ENCODE measurements at places on chromosomes 3 and 15.

DNA sequence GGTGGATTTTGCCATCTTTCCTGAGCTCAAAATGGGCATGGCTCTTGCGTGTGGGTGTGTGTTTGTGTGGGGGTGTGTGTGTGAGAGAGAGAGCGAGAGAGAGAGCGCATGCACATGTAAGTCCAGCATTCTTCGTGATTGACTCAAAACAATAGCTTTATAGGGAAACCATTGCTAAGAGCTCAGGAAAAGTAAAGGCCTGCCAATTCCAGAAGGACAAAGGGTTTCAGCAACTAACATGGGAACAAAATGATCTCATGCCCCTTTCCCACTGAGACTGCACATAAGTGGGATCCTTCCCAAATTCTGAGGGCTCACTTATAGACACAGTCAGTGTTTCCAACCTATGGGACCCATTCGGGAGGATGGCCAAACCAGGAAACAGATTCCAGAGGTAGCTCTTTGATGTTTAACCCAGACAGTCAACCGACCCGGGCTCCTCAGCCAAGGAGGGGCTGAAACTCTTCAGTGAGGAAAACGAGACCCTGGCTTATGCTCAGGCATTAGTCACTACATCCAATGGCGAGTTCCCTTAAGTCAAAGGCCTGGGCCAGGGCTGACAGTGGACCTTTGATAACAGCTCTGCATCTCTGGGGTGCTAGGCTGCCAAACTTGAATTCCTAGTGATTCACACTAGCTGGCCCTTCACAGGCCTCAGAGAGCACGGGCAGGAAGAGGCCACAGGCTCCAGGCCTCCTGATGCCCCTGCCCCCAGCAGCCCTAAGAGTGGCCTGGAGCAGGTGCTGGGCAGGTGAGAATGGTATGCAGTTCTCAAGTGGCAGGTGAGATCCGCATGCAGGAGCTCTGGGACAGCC lies 305.0 kb upstream of the C2CD4B start:
- no peak for DNase-seq

- DNase-seq: no peak
These were observed 17.4 kb downstream of the NBEAL2 start for GRCh38 chr3:46996689-46997452.

- DNase-seq: no peak
These were observed 34.1 kb downstream of the KPNA4 start for GRCh38 chr3:160531311-160531710.

DNA sequence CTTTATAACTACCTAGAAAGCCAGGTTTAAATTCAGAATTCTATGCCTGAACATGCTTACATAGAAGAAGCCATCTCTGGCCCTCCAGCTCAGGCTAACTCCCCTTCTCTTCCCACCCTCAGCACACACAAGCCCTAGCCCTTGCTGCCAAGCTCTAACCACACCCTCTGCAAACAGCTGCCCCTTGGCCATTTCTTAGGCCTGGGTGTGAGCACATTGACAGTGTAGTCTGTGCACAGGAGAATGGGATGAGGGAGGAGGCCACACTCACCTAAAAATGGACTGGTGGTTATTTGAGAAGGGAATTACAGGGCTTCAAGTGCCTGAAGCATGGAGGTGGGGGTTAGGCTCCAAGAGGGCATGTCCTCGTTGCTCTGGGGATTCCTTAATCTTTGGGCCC lies 42.3 kb upstream of the SLC25A36 start:
- no peak for DNase-seq

DNA sequence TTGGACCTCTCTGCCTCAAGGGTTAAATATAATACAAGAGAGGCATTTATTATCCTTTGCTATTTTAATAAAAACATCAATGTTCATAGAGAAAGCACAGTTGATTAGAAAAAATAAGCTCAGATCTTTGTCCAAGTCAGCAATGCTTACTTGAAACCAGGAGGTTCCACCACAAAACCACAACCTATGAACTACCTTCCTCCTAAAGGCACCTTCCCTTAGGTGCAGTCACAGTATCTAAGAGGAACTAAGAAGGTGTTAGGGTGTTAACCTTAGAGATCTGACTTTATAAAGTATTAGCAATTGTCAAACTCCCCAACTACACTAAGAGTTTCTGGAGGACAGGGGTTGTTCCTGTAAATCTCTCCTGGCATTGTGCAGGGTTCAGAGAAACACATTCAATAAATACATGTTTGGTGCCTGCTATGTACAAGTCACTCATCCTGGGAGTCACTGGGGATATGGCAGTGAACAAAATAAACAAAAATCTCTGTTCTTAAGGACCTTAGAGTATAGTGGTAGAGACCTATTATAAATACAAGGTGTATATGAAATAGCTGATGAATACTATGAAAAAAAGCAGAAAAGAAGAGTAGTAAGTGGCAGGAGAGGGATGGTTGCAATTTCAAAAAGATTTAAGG lies 208.6 kb downstream of the NFKBIZ start:
- peak; percentile 93 for DNase-seq

GRCh38 chr3:149723781-149724180 lies 28.5 kb downstream of the COMMD2 start:
- DNase-seq: no peak

DNA sequence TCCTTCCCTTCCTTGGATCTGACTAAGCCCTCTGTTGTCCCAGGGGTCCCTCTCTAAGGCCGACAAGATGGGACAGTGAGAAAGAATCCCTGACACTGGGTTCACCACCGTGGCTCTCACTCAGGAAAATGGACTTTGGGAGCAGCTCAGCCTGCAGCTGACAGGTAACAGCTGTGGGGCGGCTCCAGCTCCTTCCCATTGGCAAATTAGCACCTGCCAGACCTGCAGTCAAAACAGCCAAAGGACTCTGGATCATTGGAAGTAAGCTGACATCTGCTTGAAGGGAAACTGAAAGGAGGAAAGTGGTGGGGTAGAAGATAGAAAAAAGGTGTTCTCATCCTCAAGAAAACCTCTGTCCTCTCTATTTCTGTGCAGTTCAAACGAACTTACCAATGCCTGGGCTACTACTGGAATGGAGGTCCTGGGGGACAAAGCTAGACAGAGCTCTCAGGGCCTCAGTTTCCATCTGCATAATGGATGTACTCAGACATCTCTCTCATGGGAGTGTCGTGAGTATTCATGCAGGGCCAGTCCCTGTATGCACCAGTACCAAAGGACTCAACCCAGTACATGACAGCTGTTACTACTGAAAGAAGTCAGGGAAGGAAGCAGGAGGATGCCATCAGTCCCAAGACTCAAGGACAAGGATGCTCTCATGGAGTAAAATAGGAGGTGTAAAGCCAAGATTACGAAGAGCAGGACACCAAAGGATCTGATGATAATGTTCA lies 53.6 kb upstream of the DCLK3 start:
- DNase-seq: no peak

DNA sequence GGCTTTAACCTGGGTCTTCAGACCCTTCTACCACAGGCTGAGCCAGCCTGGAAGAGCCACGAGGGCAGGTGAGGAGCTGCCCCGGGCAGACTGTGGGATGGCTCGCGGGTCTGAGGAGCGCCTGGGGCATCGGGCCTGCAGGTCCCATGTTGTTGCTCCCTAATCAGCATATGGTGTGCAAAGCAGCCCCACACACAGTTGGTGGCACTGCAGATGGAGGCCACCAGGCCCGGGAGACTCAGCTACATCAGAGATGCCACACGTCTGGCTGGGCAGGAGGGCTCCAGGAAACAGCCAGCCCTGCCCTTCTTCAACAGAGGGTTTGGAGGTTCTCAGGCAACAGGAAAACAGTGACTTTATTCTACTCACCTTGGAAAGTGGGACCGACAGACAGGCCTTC lies 63.9 kb downstream of the XXYLT1 start:
- no peak for DNase-seq

DNA sequence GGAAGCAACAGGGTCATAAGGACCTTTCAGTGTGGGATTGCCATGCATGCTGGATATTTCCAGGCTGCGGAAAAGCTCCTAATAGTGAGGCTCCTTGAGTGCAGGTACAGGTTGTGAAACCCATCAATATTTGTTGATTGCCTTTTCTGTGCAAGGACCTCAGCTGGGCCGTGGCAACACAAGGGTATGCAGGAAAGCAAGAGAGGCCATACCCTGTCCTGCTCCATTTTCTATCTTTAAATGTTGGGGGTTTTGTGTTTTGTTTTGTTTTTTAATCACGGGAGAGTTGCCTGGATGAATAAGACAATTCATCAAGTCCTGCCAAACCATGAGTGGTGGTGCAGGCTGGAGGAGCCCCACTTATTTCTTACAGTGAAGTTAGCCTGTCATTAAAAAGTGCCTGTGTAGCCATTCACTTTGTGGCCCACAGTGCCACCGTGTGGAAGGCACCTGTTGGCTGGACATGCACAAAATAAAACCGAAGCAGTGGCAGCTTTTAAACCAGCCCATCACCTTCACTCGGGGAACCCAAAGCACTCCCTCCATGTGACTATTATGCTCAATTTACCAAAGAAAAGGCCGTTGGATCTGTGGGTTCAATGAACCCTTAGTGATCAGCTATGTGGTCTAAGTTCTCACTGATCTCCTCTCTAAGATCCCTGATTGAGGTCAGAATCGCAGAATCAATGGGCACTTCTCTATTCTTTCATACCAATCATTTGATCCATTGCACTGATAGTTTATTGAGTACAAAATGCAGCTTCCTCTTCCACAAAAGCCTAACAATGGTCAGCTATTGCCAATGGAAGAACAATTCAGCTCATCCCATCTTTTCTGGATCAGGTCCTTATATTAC lies 42.2 kb downstream of the CLDN18 start:
- DNase-seq: no peak

DNA sequence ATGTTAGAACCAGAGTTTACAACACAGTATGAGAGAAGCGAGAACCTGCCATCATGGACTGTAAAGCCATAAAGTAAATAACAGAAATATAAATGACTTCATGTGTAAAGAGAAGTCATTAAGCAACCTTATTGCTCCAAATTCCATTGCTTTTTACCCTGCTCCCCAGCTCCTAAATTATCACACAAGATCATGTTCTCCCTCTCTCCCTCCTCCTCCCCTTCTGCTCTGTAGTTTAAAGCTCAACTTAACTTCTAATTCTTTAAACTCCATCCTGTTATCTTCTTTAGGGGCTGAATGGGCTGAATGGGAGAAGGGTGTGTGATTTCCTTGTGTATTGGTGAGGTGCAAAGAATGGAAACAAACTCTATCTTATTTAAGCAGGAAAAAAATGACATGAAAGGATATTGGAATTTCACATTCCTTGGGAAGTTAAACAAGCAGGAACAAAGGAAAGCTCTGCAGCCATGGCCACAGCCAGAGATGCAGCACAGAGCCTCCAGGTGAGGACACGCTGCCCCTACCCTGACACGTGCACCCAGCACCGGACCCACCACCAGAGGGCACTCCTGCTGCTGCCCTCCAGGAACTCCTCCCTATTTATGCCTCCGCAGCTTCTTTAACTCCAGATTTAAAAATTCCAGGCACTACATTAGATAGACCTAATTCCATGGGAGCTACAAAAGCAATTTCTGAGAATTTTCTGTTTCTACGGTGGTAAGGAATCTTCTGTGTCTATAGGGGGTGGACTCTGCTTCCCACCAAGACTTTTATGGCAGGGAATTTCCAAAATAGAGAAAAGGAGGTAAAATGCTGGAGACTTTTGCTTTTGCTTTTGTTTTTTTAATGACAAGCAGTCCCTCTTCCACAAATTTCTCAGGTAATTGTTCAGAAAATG lies 76.9 kb upstream of the ABI3BP start:
- DNase-seq: peak; percentile 29

- DNase-seq: no peak
These were observed 257.5 kb downstream of the MFSD1 start for GRCh38 chr3:159059395-159059794.

DNA sequence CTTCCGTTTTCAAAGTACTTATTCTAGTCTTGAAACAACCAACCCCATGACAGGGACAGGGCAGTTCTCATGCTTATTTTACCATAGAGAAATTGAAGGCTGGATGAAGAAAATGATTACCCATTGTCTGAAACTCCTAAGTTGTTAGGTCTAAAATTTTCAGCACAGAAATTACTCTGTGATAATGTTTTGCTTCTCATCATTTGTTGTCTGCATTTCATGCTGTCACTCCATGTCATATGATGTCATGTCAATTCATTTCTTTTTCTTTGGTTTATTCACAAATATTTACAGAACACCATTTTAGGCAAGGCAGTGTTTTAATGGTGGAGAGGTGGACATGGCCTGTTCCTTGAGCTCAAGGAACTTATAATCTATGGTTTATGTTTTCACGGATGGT lies 98.2 kb upstream of the RASGRP1 start:
- DNase-seq: no peak

DNA sequence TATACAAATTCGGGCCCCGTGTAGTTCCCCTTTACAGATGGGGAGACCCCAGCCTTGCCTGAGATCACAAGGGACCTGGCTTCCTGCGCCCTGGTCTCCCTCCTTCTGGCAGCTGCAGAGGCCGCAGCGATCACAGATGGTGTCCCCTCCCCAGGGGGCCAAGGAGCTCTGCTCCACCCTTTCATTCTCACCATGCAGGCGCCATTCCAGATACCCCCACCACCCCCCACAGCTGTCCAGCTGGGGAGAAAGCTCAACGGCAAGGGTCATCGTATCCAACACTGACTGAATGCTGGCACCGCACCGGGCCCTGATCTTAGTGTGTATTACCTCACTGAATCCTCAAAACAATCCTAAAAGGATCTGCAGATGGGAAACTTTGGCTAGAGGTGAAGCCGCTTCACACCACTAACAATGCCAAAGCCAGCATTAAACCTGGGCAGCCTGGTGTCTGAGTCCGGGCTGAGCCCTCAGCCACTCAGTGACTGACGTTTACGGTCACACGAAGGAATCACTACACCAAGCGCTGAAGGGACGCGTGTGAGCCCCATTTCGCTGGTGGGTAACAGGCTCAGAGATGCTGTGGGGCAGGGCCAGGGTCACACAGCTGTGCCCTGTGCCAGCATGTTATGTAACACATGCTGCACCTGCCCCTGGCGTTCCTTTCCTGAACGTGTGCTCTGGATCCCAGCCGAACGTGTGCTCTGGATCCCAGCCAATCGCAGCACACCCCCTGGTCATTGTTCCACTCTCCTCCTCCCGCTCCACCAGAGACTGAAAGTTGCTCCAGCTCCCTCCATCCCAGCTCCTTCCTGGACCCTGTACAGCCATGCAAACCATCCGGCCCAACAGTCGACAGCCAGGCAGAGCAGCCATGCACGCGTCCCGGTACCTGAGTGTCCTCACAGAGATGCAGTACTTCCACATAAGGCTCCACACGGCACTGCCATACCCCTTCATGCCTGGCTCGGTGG lies 51.8 kb downstream of the IQSEC1 start:
- no peak for DNase-seq

DNA sequence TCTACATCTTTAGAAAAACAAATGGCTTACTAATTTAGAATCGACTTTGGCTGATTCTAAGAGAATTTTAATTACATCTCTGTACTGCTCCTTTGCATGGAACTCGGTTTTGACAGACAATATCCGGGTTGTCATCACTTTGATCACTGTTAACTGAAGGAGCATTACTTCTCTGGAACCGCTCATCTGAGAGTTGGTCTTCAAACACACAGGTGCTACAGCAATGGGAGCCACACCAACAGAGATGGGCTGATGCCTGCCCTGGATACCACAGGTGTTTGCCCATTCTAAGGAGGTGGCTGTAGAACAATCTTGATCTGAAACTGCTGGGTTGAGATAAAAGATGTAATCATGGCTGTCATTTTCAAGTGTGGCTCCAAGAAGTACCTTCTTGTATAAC lies 21.6 kb downstream of the LINS1 start:
- peak; percentile 48 for DNase-seq

GRCh38 chr3:177905173-177906125 lies 630.8 kb upstream of the KCNMB2 start:
- DNase-seq: no peak

All from CD4-positive, CD25-positive, alpha-beta regulatory T cell (primary cell).